Astrocyte of the hippocampus (primary cell): ENCODE measurements at places on chromosomes 3 and 15.

DNA sequence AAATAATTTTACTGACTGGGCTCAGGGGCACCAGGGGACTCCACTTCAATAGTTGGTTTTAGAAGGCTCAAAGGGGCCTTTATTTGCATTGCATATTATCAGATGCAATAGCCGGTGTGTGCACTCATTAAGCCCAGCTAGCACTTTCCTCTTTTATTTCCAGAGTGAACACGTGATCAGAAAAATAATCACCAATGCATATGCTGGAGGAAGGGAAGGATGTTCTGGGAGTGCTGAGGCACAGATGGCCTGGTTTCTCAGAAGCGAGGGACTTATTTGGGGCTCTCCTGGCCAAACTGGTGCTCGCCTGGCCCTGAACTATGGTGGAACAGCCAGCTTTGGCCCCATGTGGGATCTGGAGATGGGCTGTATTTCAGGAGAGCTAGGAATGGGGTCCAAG is 60.4 kb upstream of the SEC13 start:
- DNase-seq: no peak

- DNase-seq: no peak
These were observed 10.7 kb downstream of the MB21D2 start for GRCh38 chr3:192906940-192907339.

- DNase-seq: no peak
These were observed 51.6 kb upstream of the SMAD6 start for GRCh38 chr15:66650433-66650832.

GRCh38 chr3:9675736-9676290 is 26.5 kb downstream of the MTMR14 start:
- DNase-seq: no peak

DNA sequence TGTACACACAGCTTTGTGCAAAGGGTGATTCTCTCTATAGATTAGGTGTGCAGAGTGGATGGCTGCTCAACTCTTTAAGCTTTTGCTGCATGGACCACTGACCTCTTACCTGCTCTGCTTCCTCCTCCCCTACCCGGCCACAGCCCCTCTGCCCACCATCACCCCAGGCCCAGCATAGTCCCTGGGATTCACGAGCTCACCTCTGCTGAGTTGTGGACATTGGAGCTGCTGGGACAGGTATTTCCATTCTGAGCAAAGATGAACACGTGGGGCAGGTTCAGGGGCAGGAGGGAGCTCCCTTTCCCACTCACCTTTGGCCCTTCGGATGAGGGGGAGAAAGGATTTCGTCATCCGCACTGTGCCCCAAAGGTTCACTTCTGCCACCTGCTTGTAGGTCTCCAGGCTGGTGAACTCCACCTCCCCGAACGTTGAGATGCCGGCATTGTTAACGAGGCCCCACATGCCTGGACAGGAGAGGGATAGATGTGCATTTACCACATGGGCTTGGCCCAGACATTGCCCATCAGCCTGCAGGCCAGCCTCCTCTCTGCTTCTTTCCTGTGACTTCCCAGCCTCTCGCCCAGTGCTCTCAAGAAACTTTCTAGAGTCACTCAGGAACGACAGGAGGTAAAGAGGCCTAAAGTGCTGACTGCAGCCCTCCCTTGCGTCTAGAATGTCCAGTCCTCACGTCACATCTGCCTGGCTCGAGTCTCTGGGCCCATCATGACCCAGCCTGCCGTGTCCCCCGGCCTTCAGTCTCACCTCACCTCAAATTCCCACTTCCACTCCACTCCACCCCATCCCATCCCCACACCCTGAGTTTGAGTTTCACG is 41.6 kb downstream of the BDH1 start:
- no peak for DNase-seq

DNA sequence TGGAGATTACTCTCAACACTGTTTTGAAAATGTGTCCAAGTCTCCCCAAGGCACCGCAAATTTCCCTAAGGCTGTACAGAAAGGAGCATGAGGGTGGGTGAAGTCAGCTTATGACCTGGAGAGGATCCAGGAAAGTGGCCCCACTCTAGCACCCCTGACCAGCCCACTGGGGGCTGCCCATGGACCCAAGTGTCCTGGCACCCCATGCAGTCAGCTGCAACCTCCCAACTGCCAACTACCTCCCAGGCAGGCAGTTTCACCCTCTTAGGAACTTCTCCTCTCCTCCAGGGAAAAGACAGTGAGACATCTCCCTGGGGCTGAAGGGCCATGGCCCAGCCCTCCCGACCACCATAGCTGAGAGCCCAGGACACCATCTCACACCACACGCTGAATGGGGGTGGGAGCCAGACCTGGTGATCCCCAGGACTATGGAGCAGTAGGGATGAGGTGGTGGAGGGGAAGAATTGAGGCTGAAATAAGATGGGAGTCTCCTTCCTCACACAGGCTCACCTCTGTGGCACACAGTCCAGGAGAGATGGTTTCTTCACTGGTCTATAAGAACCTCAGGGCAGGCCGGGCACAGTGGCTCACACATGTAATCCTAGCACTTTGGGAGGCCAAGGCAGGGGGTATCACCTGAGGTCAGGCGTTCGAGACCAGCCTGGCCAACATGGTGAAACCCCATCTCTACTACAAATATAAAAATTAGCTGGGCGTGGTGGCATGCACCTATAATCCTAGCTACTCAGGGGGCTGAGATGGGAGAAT is 104.4 kb downstream of the DAPK2 start:
- no peak for DNase-seq

GRCh38 chr3:124877674-124878073 is 9.5 kb downstream of the ITGB5 start:
- no peak for DNase-seq

- no peak for DNase-seq
These were observed 95.2 kb downstream of the SEMA5B start for GRCh38 chr3:122932251-122932967.

DNA sequence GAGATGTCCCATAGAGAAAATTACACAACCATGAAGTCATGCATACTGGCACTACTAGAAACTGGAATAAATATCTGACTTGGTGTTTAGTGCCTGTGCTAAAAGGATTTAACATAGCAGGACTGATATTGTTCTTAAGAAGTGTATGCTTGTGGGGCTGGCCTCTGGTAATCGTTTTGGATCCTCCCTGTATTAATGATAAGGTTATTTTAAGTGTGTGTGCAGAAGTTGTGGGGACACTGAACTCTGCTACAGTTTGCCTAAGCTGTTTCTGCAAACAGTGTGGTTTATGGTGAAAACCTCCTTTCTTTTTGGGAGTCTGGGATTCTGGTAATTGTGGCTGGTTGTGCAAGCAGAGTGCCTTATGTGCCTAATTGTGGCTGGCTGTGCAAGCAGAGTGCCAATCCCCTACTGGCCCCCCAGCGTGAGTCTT is 120.8 kb downstream of the CLASP2 start:
- no peak for DNase-seq

DNA sequence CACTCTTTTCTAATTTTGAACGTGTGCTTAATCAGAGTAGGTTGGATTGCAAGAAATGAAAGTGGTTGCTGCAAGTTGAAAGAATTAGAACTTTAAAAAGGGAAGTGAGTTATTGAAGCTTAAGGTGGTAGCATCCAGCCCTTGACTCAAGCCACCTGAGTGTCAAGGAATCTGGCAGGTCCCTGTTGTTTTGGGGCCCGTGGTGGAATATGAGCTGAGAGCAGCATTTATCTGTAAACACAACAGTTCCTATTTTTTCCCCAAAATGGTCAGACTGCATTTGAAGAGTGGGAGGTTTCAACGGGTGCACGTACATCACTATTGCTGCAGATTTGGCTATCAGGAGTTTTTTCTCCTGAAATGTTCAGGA is 1.7 kb downstream of the ITPR1 start:
- no peak for DNase-seq

DNA sequence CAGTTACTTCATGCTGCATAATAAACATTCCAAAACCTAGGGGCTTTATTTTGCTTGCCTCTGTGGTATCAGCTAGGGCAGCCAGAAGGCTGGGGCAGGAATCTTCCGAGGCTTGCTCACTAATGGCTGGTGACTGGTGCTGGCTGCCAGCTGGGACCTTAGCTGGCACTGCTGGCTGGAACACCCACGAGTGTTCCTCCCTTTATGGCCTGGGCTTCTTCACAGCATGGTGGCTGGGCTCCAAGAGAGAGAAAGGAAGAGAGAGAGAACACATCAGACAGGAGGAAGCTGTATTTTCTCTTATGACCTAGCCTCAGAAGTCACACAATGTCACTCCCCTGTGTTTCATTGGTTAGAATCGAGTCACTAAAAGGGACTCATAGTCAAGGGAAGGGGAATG is 23.9 kb upstream of the CDCP1 start:
- DNase-seq: no peak
